GM12865 (cell line): ENCODE measurements at places on chromosomes 12 and 14.
A peak's percentile ranks its signal among the peaks of the same experiment; 100 is the strongest.

GRCh38 chr12:87981495-87981894 lies 47.7 kb downstream of the C12orf50 start:
- no peak for DNase-seq

GRCh38 chr12:62435303-62436163 lies 31.1 kb upstream of the MON2 start:
- DNase-seq, result peak; percentile 68

DNA sequence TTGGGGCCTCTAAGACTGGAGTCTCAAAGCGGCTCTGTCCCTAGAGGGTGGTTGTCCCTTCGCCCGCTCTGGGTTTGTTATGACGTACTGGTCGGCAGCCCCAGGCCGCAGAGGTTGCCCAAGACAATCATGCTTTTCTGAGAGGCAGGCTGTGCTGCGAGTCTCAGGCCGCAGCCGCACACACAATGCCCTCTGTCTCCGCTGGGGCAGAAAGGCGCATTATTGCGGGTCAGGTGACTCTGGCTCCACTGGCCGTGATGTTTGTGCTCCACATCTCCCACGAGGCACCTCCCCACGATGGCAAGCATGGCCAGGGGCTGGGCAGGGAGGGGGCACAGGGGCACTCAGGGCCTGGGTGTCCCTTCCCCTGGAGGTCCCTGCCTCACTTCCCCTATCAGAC lies 21.0 kb upstream of the PLEKHG3 start:
- DNase-seq, result no peak

DNA sequence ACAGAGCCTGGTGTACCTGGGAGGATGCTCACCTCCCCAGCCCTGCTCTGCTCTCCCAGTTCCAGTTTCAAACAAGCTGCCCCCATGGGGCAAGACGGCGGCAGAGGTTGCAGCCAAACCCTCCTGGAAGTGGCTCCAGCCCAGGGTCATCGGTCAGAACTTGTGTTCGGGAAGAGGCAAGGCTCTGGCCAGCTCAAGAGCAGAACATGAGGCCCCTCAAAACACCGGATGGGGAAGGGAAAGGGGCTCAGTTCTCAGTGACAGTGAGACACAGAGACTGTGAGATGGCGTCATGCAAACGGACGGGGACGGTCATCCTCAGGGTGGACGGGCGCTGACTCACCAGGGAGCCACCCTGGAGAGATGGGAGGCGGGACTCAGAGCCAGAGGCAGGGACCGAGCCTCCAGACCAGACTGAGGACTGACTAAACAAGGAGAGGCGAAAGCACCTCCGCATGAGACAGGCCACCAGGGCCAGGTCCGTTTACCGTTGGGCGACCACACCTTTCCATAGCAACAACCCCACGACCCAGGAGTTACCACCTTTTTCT lies 63.9 kb upstream of the GALNT9 start:
- no peak for DNase-seq

GRCh38 chr14:34254031-34254430 lies 208.0 kb downstream of the SPTSSA start:
- no peak for DNase-seq

DNA sequence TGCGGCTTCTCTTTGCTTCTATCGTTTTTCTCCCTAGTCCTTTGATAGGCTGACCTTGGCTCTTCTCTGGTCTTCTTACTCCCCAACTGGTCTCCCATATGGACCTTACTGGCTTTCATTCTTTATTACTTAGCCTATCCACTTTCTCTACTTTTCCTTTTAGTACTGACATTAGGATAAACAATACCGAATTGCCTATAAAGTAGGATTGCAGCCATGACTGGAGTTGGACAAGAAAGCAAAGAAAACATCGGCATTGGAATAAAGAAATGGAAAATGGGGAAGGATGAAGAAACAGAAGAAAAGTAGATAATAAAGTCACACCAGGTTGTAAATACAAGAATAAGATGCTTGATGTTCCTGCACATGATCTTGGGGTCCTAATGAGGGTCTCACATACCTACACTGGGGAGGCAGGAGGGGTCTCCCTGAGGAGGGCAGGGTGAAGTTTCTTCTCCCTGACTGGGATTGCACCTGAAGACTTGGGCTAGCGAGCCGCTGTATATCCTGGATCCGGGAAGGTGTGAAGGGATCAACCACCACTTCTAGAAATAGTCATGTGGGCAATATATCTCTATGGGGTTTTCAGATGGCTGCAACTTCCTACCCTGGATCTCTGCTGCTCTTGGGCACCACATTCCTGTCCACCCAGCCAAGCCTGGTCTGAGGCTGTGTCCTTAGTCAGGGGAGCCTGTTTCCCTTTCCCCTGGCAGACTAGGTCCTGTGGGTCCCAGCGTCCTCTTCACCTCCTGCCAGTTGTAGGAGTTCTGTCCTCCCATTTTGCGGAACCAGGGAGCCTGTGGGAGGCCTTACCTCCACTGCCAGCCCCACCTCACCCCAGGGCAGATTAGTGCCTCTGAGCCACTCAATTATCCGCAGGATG lies 13.1 kb downstream of the NKX2-1 start:
- no peak for DNase-seq

DNA sequence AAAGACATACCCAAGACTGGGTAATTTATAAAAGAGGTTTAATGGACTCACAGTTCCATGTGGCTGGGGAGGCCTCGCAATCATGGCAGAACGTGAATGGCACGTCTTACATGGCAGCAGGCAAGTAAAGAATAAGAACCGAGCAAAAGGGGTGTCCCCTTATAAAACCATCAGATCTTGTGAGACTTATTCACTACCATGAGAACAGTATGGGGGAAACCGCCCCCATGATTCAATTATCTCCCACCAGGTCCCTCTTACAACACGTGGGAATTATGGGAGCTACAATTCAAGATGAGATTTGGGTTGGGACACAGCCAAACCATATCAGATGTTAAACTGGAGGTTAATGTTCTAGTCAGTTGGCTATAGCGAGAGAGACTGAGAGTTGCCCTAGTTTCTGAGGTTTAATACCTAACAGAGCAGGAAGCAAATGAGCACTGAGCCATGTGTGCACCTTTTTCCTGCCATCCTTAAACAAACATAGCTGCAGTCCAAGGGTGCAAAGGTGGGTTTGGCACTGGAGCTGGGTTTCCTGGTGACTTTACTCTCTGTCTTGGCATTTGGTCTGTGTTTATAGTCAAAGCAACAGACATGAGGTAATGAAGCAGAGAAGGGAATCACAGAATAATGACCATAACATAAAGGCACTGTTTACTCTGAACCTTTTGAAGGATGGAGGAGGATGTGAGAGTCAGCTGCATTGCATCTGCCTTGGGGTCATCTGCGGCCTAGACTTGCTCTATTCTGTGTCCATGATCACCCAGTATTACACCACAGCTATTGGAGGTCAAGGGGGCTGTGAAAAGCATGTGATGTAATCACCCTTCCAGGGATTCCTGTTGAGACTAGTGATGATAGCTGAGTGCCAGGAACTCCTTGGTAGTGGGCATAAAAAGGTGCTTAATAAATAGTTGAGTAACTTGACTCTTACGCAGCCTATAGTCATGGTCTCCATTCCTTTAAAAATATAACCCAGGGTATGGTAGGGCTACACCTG lies 83.6 kb upstream of the USP44 start:
- no peak for DNase-seq

- peak; percentile 27 for DNase-seq
These were observed 1159.7 kb downstream of the BCL11B start for GRCh38 chr14:98112194-98112780.

DNA sequence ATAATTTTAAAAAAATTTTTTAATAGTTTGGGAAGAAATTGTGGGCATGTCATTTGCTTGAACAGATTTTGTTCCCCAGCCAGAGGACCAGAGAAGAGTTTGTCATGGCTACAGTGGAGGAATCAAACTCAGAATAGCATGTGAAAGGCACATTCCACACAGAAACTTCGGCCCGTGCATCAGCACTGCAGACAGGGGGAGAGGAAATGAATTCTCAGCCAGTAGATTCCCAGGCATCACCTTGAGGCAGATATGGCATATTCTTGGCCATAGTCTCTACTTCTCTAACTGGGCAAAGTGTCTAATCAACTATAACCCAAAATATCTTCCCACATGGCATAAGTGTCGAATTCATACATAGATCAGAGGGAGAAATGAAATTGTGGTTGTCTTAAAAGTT lies 153.3 kb downstream of the PRKCH start:
- DNase-seq, result no peak
